ENCODE measurements at places on chromosomes 16 and 17.
A peak's percentile ranks its signal among the peaks of the same experiment; 100 is the strongest.

DNA sequence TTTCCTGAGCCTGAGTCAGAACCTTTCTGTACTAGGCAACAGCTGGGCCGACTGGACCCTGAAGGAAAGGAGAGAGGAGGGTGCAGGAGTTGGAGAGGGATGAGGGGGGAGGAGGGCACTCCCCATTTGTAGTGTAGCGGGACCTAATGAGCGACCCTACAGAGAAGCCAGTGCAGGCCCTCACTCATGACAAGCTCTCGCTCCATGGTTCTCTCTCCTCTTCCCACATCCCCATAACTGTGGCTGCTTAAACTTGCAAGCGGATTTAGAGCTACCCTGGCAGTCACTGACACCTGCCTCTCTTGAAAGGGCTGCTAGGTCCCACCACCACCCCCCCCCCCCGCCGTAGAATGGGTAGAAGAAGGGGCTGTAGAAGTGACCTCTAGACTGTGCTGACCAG, 14.5 kb downstream of the NKD1 start:
- no peak for DNase-seq

- no peak for DNase-seq
Measured at GRCh38 chr17:10613775-10614513, 43.2 kb downstream of the MYH3 start.

GRCh38 chr17:62671553-62671952, 44.1 kb downstream of the MRC2 start:
- DNase-seq: no peak

- no peak for DNase-seq
Measured at GRCh38 chr17:50913120-50913519, 47.0 kb upstream of the TOB1 start.

GRCh38 chr16:71283612-71284011, 5.6 kb downstream of the CMTR2 start:
- DNase-seq: no peak

DNA sequence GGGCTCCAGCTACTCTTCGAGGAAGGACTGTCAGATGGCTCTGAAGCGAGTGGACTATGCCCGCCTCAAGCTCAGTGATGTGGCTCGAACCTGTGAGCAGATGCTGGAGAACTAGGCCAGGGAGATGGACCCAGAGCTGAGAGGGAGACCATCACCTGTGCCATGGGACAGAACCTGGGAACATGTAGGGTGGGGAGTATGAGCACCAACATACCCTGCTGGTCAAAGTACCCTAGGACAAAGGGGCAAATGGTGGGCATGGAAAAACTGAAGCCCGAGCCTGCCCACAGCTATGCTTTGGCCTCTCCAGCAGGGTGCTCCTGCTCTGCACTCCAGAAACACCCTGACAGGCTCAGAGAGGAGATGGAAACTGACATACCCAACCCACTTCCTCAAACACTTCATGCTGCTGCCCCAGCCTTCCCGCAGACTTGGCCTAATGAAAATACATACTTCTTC, 1.9 kb downstream of the MED11 start:
- DNase-seq: no peak

GRCh38 chr16:29963021-29963743, 1.3 kb downstream of the TMEM219 start:
- DNase-seq: no peak

DNA sequence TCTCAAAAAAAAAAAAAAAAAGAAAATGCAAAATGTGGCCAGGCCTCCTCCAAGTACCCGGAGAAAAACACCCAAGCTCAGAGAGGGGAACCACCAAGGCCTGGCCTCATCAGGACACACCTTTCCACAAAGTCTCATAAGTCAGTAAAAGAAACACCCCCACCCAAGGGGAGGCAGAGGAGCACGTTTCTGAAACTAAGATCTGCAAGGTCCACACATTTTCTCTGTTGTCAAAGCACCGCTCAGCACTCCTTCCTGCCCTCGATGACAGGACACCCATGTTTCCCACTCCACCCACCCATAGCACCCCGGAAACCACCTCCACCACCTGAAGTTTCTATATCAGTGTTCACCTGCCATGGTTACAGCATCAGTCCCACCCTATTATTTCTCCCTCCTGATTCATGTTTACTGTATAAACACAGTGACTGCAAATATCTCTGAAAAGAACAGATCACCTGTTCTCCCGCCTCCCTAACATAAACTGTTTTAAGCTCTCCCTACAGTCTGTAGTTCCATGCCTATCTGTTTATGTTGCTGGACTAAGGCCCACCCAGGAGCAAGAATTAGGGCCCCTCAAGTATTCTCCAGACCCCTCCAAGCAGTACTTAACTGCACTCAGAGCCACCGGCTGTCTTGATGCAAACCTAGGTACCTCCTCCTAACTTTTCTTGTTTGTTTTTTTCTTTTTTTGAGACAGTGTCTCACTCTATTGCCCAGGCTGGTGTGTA, 2.0 kb downstream of the CORO7 start:
- peak; percentile 95 for DNase-seq

DNA sequence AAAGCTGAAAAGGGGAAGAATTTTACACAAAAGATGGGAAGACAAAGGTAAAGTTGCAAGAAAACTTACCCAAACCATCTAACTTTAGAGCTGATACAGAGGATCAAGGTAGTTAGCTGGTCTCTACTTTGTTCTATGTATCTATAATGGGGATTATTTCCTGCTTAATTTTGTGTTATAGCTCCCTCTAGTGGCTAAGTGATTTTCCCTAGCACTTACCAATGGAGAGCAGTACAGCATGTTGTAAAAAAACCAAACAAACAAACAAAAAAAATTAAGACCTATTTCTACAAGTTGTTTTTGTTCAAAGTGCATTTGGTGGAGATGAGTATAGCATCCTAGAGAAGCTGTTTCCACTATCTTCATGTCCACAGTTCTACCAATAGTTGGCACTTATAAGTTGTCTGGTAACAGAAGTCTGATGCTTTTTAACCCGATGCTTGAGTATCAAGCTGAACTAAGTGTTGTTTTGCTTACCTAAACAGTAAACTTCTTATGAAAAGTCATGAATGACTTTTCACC, 7.5 kb downstream of the SRSF1 start:
- DNase-seq: no peak

- DNase-seq: no peak
Measured at GRCh38 chr16:47460359-47460710, 528 bp downstream of the ITFG1 start.

GRCh38 chr16:50280932-50281331, 14.6 kb downstream of the ADCY7 start:
- no peak for DNase-seq

DNA sequence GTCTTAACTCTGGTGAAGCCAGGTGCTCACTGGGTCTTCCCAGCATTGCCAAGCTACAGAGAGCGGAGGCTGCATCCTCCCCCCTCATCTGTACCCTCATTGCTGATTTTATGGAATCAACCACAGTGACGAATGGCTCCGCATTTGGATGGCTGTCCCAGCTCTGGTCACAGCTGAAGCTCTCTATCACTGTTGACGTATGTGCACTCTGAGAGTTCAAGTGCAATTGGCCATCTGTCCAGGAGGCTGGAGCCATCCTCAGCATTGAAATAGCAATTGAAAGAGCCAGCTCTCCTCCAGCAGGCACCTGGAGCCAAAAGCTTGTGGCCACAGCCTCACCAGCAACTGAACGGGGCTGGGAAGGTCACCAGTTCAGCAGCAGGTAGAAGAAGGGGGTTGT, 494.1 kb downstream of the TMEM114 start:
- no peak for DNase-seq

- DNase-seq: no peak
Measured at GRCh38 chr16:55473587-55473986, 5.4 kb upstream of the MMP2 start.

DNA sequence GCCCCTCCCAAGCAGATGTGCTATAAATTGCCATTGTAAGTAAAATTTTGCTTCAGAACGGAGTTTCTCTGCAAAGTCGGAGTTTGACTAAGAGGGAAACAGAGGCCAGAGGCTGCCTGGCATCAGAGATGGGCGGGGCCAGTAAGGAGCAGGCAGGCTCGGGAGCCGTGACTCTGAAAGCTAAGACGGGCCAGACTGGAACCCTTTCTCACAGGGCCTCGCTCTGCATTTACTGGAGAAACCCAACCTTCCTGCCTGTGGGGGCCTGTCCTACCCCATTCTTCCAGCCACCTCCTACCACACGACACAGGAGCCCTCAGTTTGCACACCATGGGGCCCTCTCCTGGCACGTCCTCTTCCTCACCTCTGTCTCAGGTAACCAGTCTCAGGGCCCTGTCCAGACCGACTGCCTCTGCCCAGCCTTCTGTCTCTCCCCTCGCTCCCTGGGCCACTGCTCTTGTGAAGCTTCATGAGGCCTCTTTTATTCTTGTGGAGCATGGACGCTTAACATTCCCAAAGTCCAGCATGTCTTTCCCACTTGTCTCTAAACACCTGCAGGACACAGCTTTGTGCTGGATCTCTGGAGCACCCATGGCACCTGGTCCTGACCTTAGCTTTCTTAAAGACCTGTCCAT, 48.4 kb upstream of the ACSF3 start:
- no peak for DNase-seq

DNA sequence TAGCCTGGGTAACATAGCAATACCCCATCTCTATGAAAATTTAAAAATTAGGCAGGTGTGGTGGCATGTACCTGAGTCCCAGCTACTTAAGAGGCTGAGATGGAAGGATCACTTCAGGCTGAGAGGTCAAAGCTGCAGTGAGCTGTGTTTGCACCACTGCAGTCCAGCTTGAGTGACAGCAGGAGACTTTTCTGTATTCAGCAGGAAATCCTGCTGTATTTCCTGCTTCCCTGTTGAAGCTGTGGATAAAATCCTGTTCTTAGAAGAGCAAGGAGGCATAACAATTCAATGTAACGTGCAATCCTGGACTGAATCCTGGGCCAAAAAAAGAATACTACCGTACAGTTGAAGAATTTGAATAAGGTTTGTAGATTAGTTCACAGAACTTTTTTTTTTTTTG, 62.2 kb downstream of the FBXL20 start:
- no peak for DNase-seq

DNA sequence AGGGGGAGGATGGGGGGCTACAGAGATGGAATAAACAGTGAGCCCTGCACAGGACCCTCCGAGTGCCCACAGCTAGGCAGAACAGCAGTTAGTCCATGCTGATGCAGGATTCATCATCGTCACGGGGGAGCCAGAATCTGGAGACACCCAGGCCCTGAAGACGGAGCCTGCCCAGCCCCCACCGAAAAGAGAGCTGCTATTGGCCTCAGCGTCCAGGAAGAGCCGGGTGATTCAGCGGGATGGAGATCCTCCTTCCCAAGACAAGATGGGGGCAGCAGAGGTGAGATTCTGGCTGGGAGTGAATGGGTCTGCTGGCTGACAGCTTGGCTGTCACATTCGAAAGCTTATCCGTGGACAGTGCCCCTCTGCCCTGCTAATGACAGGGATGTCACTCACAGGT, 133.6 kb upstream of the CRHR1 start:
- no peak for DNase-seq

DNA sequence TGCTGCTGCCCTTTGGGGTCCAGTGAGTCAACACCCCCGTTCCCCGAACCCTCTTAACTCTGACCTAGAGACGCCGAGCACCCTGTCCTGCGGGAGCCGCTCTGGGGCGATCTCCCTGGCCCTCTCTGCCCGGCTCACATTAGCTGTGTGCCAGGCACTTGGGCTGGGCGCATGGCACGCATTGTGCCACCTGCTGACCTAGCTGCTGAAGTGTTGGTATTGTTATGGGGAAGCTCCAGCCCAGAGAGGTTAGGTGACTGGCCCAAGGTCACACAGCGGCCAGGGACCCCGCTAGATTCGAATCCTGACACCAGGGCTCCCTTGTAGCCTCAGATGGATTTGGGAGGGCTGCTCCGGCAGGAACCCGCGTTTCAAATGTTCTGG, 1.1 kb downstream of the HSD17B1 start:
- DNase-seq: peak; percentile 37

DNA sequence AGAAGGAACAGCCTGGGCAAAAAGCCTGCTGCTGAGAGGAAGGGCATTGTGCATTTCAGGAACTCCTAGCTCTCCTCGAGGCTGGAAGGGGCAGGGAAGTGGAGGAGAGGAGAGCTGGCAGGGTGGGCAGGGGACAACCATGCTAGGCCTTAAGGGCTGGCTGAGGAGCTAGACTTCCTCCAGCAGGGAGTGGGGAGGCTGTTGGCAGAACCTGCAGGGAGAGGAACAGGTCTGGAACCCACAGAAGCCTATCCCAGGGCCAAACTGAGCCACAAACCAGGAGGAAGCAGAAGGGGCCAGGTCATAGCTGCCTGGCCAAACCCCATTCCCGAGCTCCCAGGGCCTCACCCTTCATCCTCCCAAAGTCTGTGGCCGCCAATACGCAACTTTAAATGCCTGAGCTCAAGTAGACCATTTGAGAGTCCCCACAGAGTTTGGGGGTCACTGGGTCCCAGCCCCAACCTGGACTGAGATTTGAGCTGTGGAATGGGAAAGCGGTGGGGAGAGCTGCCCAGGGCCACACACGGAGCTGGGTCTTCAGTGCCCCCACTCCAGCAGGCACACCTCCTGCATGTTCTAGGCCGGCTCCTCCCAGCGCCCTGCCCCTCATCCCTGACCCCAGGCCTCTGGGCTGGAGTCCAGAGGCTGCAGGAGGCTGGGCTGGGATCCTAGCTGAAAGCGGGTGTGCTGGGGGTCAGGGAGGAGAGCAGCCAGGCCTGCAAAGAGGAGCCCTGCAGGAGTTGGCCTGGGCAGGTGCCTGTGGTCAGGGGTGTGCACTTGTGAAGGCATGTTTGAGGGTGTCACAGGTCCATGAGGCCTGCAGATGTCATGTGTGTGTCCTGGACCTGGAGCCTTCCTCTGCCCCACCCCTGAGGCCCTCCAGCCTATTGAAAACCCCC, 4.5 kb downstream of the CDH5 start:
- no peak for DNase-seq

- no peak for DNase-seq
Measured at GRCh38 chr17:903691-904481, 75.7 kb downstream of the NXN start.
